ENCODE measurements at places on chromosomes 16 and 17.

GRCh38 chr17:1792495-1793446 lies 30.9 kb downstream of the SERPINF1 start:
- no peak for DNase-seq

DNA sequence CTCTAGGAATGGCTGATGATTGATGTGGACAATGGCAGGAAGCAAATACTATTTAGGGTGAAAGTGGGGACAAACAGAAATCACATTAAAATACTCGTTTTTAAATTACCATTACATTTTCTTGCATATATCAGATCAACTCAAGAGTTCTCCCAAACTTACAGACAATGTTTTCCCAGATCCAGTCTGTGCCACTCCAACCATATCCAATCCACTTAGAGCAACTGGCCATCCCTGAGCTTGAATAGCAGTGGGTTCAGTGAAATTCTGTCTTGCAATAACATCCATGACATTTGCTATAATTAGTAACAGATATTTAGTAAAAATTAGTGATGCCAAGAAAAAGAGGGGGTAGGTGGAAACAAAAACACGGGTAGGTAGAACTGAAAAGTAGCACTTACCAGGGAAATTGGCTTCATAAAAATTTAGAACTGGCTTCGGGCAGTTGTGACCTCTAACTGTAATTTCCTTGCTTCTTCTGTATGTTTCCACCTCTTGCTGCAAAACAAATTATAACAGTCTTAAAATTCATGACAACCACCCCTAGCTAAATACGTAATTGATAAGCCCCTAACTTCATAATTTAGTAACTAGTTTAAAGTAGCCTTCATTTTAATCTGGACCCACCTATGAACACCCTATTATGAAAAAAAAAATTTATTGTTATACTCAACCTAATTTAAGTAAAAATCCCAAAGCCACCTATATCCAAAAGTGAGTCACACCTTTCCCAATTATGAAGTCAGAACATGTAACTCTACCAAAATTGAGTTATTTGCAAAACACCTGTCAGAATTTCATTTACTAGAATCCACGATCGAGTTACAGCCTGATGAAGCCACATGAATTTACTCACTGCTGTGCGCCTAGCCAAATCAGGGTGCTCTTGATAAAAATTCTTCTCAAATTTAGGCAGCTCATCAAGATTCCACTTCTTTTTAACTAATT lies 2.0 kb downstream of the DDX5 start:
- no peak for DNase-seq

GRCh38 chr17:18850679-18851078 lies 7.3 kb upstream of the PRPSAP2 start:
- no peak for DNase-seq

- DNase-seq = no peak
Measured at GRCh38 chr16:57544124-57544653, 1.7 kb downstream of the ADGRG5 start.

GRCh38 chr17:18217412-18218015 lies 7.9 kb upstream of the LLGL1 start:
- peak; percentile 74 for DNase-seq

DNA sequence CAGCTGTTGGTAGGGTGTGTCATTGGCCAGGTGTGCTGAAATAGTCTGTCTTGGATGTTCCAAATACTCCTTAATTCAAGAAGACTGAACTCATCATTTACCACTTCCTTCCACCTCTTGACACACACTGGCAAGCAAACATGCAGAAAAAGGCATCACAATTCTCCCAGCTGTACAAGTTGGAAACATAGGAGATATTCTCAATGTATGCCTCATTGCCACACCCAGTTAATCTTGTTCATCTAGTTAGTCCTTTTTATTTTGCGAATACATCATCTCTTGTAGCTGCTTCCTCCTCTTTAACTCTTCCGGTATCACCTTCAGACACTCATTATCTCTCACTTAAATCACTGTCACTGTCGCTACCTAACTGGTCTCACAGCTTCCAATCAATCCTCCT lies 75.1 kb upstream of the GOT2 start:
- DNase-seq = no peak

- no peak for DNase-seq
Measured at GRCh38 chr17:8934346-8934745, 31.2 kb downstream of the PIK3R5 start.

- DNase-seq = no peak
Measured at GRCh38 chr16:87526238-87526947, 33.6 kb upstream of the ZCCHC14 start.

DNA sequence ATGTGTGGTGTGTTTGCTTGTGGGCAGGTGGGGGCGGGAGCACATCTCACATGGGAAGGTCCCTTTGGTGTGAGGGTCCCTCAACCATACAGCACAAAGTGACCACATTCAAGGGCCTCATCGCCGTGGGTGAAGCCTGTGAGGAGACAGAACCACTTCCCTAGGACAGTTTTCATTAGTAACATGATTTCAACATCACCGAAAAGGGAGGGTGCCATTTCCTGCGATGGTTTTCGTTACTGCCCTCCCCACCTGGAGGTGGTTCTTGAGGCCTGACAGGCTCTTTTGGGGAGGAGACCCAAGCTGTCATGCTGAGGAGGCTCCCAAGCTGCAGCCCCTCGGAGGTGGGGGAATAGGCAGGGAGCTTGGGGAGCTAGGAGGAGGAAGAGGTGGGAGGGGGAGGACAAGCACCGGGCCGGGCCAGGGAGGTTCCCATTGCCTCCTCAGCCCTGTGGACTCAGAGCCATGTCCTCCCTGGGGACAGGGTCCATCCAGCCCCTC lies 9.5 kb downstream of the CD300LB start:
- no peak for DNase-seq

DNA sequence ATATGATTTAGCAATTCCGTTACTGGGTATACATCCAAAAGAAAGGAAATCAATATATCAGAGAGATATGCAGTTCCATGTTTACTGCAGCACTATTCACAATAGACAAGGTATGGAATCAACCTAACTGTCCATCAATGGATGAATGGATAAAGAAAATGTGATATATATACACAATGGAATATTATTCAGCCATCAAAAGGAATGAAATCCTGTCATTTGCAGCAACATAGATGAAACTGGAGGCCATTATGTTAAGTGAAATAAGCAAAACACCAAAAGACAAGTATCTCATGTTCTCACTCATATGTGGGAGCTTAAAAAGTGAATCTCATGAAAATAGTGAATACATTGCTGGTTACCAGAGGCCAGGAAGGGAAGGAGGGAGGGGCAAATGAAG lies 390.8 kb downstream of the ZFHX3 start:
- DNase-seq = no peak

GRCh38 chr17:17176341-17176740 lies 29.8 kb downstream of the PLD6 start:
- no peak for DNase-seq

DNA sequence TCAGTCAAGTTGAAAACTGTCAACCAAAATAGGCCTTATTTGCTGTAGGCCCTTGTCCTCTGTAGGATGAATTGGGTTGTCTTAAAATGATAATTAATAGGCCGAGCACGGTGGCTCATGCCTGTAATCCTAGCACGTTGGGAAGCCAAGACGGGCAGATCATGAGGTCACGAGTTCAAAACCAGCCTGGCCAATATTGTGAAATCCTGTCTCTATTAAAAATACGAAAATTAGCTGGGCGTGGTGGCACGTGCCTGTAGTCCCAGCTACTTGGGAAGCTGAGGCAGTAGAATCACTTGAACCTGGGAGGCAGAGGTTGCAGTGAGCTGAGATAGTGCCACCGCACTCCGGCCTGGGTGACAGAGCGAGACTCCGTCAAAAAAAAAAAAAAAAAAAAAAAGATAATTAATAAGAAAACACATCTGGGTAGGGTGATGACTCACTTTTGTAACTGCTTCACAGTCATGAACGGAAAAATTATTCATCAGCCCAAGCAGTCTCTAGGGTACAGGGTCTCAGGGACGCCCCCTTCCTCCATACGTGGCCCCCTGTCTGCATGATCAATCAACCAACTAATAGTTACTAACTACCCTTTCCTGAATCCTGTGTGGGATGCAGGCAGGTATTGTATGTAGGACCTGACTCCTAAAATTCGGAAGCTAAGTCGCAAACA lies 137.0 kb upstream of the RCVRN start:
- no peak for DNase-seq

DNA sequence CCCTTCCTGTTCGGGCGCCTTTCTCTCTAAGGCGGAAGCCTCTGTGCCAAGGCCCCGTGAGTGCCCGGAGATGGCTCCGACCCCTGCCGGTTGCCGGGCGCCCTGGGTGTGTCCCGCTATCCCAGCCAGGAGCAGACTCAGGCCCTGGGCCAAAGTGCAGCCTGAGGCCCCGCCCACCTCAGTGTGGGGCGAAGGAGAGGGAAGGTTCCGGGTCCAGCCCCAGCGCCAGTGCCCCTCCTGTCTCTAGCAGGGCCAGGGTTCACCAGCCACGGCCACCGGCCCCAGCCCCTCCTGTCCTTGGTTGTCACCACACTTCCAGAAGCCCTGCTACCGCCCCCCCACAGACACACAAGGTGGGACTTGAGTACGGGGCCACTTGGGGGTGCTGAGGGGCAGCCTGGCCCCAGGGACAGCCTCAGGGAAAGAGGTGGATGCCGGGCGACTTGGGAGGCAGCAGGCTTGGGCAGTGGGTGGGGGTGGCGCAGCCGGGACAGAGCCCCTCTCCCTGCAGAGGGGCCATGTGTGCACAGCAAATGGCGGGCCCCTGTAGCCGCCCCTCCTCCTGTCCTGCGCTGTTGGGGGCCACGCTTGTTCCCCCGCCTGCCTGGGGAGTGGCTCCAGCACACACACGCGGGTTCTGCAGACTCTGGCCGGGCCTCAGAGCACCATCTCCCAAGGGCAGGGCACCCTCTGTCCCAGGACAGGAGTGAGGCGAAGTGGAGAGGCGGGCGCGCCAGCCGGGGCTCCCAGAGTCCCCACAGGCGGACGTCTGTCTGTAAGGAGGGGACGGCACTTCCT lies 6.0 kb downstream of the C1QTNF8 start:
- DNase-seq = no peak

GRCh38 chr16:69934751-69935150 lies 16.4 kb upstream of the CLEC18A start:
- no peak for DNase-seq

DNA sequence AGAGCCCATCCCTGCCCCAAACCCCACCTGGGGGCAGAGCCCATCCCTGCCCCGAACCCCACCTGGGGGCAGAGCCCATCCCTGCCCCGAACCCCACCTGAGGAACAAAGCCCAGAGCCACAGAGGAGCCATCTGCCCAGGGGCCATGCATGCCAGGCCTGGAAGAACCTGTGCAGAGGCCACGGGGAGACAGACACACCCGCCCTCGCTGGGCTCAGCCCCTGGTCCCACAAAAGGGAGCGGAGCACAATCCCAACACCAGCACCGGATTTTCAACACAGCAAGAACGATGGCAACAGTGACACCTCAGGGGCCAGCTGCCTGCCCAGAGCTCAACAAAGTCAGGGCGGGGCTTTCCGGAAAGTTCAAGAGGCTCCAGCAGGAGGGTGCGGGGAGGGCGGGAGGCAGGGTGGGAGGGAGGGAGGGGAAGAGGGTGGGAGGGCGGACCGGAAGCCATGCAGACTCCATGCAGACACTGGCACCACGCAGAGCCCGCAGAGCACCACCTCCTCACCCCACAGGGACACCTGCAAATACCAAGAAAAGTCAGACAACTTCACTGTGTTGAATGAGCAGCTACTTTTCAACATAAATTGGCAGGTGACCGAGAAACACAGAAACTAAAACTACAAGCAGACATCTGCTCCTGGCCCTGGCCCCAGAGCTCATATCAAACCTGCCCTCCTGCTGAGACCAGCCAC lies 27.9 kb upstream of the C16orf95 start:
- DNase-seq = no peak

GRCh38 chr17:282912-283882 lies 69.4 kb downstream of the RPH3AL start:
- no peak for DNase-seq

DNA sequence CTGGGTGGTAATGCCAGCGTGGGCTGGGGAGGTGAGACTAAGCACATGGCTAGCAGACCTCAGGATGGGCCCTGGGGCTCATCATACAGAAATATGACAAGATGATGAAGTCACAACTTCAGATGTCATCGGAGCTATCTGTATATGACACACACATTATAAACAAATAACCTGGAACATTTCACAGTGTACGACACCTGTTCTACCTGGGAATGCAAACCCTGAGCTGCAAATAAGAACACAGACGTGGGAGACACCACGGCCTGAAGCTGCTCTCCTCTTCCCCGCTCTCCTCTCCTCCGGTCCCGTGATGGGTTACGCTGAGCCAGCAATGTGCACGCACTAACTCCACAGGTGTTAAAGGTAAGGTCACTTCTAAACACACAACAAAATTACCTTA lies 4.9 kb downstream of the PLD6 start:
- no peak for DNase-seq

DNA sequence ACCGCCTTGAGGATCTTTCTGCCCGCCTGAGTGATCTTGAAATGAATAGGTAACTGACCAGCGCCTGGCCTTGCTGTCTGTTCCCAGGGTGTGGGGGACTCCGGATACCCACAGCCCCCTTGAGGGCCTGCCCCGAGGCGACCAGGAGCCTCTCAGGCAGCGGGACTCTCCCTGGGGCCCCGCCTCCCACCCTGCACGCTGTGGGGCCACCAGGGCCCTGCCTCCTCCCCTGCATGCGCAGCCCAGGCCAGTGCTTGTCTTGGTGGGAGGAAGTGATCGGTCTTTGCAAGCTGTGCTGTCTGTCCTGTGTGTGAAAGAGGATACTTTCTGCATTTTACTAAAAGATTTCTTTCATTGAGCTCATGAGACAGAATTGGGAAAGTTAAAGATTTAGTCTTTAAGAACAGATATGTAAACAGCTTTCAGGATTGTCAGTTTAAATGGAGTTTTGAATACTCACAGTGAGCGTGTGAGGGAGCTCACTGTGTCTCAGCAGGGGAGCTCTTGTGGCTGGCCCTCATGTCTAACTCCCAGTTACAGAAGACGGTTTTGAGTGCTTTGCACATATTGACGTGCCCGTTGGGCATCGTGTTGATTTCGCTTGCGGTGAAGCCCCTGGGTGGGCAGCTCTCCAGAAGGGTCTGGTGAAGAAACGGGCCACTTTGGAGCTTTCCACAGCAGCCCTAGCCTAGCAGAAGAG lies 36.1 kb upstream of the CAPN15 start:
- no peak for DNase-seq

DNA sequence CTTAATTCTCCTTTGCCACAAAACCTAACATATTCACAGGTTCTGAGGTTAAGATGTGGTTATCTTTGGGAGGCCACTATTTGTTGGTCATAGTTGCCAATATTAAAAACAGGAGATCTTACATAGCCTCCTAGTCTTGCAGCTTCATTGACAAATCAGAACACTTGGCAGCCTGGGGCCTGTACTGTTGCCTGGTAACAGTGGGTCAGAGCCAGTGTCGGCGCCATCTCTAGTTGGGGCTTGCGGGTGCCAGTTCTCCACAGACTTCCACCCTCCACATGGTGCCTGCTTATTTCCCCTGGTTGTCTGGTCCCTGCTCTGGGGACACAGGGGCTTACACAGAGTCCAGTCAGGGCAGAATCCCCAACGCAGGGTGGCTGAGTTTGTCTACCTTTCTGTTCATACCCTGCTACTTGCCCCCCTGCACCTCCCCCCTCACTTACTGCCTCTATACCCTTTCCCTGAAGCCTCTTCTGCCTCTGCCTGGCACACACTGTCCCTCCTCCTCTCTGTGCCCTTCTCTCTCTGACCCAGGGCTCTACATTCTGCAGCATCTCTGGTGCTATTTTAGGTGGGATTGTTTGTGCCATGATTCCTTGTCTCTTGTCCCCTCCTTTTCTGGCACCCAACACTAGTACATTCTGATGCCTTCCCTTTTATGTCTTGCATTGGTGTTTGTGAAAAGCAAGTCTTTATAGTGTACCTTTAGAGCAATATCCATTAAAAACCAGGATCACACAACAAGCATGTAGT lies 13.4 kb downstream of the EPN2 start:
- DNase-seq = no peak
